Dermis blood vessel endothelial cell (primary cell): ENCODE measurements at places on chromosomes 5 and 9.

DNA sequence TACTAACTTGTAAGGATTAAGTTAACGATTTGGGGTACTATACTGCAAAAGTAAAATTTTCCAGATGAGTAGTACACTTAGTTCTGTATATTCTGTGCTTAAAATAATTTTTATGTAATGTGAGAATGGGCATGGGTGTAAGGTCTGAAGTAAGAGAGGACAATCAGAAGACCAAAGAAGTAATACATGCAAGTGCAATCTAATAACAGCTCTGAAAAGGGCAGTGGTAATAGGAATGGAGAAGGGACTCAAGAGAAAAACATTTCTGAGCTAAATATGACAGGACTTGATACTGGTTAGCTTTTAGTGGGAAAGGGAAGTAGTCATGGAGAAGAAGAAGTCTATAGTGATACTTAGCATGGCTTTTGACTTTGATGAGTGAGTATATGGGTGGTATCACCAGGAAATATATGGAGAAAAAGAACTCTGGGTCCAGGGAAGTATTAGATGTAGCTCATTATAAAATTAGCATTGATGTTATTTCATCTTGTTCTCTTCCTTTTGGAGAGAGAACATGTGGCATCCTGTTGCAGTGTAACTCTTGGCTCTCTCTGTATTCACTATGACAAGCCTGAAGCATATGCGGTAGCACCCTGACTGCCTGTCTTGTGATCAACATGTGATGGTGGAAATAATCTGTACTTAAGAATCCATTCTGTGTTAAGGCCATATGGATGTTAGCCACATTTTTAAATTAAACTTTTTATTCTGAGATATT lies 60.5 kb downstream of the ERCC6L2 start:
- no peak for DNase-seq

DNA sequence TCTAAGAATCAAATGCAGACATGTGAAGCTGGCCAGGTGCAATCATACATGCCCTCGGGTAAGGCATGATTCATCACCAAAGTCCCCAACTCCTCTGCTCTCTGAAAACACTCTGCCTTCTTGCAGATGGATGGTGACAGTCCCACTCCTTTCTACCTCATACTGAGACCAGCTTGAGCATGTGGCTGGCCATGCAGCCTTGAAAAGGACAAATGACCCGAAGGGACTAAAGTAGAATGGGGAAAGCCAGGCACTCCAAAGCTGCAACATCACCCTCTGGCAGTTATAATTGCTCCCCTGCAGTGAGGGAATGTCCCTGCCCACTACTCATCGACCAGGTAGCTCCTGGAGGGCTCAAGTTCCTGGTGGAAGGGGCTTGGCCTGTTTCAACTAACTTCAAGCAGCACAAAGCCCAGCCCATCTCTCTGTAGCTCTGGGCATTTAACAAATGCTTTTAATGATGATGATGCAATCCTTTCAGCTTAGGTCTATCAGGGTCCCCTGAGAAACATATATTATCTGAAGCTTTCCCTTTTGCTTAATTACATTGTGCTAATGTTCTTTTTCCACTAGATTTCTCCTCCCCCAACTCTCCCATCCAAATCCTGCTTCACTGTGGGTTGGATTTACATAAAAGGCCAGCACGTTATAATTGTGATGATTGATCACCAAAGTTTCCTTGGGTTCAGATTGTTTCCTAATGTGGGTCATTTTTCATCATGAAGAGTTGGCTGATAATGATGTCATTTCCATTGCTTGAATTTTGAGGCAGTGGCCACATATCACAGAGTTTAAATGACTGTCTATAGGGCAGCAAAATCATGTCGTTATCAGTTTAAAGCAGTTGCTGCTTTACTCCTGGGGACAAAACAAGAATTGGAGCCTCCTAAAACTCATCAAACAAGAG lies 436.5 kb upstream of the SLC30A5 start:
- DNase-seq, result no peak

DNA sequence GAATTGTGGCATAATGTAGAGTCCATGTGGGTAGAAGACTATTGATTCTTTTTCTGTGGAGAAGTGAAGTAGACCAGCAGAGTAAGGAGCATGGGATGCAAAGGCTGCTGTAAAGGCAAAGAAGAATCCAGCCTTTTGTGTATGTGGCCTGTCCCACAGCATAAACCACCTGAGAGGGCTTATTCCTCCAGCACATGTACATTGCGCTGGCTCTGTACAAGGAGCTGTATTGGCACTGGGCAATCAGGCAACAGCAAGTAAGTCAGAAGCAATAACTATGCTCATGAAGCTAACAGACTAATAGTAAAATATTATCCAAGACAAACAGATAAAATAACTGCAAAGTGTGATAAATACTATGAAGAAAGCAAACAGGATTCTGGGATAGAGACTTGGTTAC lies 86.2 kb downstream of the LURAP1L start:
- no peak for DNase-seq

DNA sequence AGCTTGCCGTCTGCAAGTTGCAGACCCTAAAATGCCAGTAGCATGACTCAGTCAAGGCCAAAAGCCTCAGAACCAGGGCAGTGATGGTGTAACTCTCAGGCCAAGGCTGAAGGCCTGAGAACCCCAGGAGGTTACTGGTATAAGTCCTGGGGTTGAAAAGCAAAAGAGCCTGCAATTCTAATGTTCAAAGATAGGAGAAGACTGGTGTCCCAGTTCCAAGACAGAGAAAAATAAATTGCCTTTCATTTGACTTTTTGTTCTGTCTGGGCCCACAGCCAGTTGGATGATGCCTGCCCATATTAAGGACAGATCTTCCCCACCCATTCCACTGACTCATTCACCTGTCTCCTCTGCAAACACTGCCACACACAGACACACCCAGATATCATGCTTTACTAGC lies 673.2 kb downstream of the CDH18 start:
- DNase-seq, result no peak

- DNase-seq, result no peak
Observed at GRCh38 chr9:27361492-27361891, 64.5 kb upstream of the EQTN start.

DNA sequence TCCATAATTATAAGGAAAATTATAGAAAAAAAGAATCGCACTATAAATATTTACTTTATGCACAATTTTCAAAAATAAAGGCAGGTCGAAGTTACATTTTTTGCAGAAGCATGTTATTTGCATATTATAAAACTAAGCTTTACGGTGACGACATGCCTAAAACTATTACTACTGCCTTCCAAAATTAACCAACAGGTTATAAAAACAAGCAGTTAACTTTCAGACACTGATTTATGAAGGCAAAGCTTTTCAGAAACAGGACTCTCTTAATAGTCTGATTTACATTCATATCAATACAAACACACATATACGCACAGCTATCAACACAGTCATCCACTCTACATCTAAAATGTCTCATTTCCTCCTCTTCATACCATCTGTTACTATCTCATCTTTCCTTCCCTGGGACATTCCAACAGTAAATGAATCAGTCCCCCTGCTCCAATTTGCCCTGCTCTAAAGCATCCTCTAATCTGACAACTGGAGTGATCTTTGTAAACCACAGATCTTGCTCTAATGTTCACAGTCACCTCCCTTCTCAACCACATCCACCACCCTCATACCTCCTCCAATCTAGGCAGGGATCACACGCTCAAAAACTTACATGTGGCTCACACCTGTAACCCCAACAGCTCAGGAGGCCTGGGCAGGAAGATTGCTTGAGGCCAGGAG lies 21.6 kb downstream of the FBXW11 start:
- peak; percentile 47 for DNase-seq

DNA sequence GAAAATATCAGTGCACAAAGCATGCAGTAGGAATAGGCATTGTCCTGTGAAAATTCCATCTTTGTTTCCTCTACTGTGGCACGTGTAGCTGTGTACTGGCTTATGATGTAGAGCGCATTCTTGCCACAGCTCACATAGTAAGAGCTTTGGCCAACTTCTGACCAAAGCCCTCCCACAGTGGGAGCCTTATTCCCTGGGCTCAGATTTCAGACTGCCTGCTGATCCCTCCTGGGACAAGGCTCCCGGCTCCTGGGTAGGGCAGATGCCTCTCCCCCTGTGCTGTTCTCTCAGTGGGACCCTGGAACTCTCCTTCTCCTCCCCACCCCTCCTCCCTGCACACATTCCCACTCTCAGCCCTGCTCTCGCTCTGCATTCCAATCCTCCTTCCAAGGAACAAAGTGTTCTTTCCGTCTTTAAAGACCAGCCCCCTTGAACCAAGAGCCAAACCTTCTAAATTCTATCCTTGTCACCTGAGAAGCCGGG lies 17.5 kb downstream of the LCP2 start:
- DNase-seq, result no peak

- DNase-seq, result no peak
Observed at GRCh38 chr9:124003636-124004349, 7.8 kb upstream of the LHX2 start.

GRCh38 chr9:79428422-79428821 lies 143.3 kb upstream of the TLE4 start:
- no peak for DNase-seq

DNA sequence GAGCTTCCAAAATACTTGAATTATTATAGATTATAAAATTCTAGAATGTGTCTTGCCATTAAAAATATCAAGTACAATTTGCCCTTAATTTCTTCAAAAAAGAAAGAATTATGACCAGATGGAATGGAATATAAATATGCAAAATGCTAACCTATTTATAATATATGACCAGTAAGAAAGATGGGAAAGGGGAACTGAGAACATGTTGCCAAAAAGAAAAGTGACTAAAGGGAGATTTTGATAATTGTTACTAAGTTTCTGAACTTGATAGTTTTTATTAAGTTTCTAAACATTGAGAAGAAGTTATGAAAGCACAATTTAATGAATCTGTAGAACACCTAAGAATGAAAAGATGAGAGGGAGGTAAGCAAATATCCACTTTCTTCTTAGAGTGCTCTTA lies 188.4 kb upstream of the NR4A3 start:
- DNase-seq, result no peak

- no peak for DNase-seq
Observed at GRCh38 chr9:101706261-101706798, 32.1 kb downstream of the GRIN3A start.

DNA sequence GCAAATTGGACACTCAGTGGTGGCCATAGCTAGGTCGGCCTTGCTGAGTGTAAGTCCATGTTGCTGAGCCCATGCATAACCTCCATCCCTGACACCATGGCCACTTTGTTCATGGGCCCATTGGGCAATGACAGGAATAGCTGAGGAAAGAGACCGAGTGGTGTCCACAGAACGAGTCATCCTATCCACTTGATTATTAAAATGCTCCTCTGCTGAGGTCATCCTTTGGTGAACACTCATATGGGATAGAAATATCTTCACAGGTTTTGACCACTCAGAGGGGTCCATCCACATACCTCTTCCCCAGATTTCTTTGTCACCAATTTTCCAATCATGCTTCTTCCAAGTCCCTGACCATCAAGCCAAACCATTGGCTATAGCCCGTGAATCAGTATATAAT lies 63.6 kb downstream of the PPIC start:
- no peak for DNase-seq

GRCh38 chr9:127574072-127574993 lies 37.7 kb upstream of the STXBP1 start:
- DNase-seq, result peak; percentile 42

DNA sequence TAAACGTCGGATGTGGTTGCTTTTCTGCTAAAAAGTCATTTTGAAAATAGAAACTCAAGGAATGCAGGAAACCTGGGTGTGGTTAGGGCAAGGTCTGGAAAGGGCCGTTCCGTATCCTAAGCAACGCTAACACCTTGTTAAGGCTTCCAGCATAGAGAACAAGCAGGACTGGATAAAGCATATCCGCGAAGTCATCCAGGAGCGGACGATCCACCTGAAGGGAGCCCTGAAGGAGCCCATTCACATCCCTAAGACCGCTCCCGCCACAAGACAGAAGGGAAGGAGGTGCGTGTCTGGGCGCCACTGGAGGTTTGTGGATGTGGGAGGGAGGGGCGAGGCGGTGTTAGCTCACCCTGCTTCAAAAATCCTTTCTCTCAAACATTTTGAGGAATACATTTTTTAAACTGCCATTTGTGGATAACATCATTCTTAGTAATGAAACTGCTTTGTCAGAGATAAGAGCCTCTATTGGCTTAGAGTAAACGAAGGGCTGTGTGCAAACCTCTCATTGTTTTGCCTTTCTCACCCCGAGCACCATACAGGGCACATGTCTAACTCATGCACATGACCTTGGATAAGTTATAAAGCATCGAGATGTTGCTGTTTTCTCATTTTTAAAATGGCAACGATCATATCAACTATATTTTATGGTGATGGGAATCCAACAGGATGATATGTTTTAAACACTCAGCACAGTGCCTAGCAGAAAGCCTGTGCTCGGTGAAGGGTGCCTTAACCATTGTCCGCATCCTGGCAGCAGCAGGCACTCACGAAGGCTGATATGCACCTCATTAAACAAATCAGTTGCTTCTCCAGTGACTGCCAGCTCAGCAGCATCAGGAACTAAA lies 175.7 kb upstream of the OTULINL start:
- peak; percentile 24 for DNase-seq

GRCh38 chr5:138275379-138275782 lies 960 bp upstream of the GFRA3 start:
- DNase-seq, result no peak

DNA sequence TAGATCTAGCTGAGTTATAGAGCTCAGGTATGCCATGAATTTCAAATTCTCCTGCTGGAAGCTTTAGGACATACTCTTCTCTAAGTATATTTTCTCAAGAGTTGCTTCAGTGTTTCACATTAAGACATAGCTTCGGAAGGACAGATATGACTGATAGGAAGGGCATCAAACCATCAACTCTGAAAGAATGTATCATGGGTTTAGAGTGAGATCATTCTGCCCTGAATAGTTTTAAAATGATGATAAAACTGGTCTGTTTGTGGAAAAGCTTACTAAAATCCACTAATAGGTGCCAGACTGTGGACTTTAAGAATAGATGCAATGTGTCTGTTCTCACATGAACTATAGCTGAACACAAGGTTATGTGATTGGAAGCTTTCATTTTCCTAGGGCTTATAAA lies 8.4 kb downstream of the SPEF2 start:
- DNase-seq, result no peak

GRCh38 chr9:19281801-19282200 lies 51.3 kb downstream of the DENND4C start:
- no peak for DNase-seq

GRCh38 chr9:13358128-13358527 lies 78.6 kb upstream of the MPDZ start:
- no peak for DNase-seq

GRCh38 chr9:98381311-98382103 lies 126.1 kb upstream of the TBC1D2 start:
- DNase-seq, result no peak

GRCh38 chr9:97636903-97637302 lies 3.3 kb downstream of the NCBP1 start:
- DNase-seq, result no peak

GRCh38 chr5:62935660-62936059 lies 357.0 kb downstream of the LRRC70 start:
- no peak for DNase-seq

- DNase-seq, result no peak
Observed at GRCh38 chr9:69871118-69871834, 50.7 kb downstream of the CFAP95 start.

DNA sequence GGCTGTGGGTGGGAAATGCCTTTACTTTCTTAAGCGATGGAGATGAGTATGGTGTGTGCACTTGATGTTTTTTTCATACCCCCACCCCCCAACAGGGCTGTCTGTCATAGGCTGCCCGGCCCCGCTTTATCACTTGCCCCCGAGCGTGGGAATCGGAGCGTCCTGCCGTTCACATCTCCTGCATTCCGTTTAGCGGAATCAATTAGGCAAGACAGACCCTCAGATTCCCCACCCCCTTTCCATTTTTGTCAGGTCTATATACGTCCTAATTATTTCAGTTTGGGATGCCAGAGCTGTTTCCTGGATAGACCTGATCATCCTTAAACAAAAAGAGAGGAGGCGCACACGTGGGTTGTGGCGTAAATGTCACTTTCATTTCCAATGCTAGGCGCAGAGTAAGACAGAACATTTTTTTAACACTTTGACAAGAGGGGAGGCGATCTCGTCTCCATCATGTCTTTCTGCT lies 217.2 kb downstream of the MEF2C start:
- DNase-seq, result no peak
